ENCODE measurements at places on chromosomes 1 and 21.

- no peak for DNase-seq
Observed at GRCh38 chr1:182305861-182306260, 85.7 kb downstream of the GLUL start.

GRCh38 chr1:54335755-54336108, 70.5 kb downstream of the SSBP3 start:
- DNase-seq, result no peak

DNA sequence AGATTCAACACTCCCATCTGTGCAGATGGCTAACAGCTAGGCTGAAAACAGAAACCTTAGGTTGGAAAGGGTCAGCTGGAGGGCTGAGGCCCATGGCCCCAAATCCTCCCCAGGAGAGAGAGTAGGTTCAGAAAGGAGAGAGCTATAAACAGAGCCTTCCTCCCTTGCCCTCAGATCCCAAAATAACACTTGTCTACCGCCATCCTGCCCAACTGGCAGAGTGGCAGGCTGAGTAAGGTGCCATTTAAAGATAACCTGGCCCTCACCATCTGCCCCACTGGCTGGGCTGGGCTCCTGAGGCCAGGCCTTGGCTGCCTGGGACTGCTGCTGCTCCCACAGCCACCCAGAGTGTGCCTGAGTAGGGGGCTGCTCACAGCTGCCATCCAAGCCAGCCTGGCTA, 4.3 kb upstream of the SHISA4 start:
- no peak for DNase-seq

DNA sequence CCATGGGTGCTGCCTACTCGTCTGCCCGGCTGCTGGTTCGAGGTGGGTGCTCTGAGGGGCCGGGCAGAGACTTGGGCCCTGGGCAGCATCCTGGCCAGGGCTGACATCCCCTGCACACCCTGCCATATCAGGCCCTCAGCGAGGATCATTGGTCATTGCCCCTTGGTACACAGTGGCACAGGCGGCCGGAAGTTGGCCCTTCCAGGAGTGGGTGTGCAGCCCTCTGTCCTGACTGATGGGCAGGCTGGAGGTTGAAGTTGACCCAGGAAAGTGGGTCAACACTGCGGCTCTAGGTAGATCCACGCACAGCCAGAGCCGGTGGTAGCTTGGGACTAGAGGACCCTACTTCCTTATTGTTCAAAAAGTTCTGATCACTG, 72.9 kb downstream of the TRIM11 start:
- DNase-seq, result no peak

GRCh38 chr1:204232526-204232925, 18.7 kb upstream of the GOLT1A start:
- DNase-seq, result no peak

DNA sequence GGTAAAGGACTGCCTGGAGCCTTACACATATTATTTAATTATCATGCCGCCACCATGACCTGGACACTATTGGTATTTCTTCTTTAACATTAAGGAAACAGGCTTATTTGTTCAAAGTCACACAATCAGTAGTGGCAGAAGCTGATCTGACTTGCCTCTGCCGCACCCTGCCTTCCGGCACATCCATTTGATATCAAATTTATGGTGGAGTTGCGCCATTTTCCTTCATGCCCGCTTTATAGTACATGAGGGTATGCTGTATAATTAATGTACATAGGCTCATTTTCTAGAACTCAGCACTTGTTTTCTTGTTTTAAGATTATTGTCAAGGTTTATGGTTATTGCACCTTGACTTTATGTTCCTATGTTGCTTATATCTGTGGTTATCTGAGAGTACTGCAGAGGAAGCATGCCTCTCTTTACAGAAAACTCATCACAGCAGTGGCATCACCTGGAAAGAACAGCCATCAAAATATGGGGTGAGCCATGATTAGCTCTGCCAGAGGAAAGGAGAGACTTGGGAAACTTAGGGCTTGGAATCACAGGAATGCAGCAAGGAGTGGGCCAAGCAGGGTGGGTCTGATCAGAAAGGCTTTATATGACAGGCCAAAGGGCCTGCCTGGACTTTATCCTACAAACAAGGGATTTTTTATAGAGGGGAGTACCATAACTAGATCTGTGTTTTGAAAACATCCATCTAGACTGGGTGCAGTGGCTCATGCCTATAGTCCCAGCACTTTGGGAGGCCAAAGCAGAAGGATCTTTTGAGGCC, 72.2 kb upstream of the GJB5 start:
- no peak for DNase-seq

- DNase-seq, result no peak
Observed at GRCh38 chr1:35834218-35834617, 26.4 kb downstream of the AGO4 start.

GRCh38 chr1:64019818-64020217, 183.6 kb upstream of the UBE2U start:
- DNase-seq, result no peak

Data from stimulated activated CD4-positive, alpha-beta T cell treated with anti-CD3 and anti-CD28 coated beads, TNF-alpha, amount 100 ng/mL, for 48 hours (primary cell).